NCI-H69 (cell line): ENCODE measurements at places on chromosomes 6 and 20.

- DNase-seq, result no peak
Measured at GRCh38 chr6:162777091-162777490, 49.3 kb downstream of the PACRG start.

- DNase-seq, result no peak
Measured at GRCh38 chr6:170091000-170091638, 199.8 kb downstream of the DLL1 start.

DNA sequence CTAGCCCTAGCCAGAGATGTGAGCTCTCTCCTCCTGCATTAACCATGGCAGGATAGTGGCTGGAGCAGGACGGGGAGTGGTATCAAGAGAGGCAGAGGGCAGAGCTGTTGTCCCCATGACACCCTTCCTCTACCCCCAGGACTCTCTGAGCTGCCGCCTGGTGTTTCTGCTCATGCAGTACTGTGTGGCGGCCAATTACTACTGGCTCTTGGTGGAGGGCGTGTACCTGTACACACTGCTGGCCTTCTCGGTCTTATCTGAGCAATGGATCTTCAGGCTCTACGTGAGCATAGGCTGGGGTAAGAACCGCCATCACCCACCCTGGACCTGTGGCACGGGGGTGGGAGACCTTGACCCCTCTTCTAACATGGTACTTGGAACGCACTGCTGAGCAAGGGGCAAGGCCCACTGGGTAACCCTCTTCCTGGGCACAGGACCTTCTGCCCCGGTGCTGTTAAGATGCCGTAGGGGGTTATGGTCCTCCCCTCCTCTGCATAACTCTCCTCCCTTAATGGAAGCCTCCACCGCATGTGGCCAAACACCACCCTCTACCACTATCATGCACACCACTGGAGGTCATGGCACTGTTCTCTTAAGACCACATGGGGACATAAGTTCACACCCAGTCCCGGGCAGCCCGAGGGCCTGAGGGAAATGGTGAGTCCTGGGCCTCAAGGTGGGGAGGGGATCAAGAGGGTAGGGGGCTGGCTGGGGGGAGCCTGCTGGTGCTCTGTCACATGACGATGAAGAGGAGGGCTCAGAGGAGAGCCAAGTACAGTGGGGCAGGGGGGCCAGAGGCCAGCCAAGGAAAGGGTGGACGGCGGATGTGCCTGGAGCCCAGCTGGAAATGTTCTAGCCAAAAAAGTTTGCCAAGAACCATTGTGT lies 25.1 kb downstream of the GLP1R start:
- DNase-seq, result no peak

GRCh38 chr6:70134542-70134941 lies 168.3 kb downstream of the COL9A1 start:
- DNase-seq, result no peak

GRCh38 chr20:18727032-18727508 lies 86.5 kb upstream of the SCP2D1 start:
- peak; percentile 69 for DNase-seq

DNA sequence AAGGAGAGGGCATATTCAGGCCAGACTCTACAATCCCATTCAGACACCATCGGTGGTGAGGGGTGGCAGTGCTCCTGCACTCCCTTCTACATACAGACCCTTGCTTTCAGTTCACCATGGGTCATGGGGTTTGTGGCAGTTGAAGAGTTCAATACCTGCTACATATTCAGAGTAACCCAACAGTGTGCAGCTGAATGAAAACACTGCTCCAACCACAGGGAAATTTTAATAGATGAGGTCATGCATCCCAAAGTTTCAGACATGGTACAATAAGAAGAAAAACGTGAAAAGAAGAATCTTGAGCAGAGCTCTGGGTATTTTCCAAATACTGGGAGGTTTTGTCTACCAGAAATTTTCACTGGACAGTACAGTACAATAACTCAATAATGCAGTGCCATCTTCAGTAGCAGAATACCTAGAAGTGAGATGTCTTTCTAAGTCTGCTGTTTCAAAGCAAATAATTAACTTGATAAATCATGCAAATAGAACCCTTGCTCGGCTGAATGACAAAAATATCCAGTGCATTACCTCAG lies 162.1 kb downstream of the PTPRK start:
- no peak for DNase-seq

DNA sequence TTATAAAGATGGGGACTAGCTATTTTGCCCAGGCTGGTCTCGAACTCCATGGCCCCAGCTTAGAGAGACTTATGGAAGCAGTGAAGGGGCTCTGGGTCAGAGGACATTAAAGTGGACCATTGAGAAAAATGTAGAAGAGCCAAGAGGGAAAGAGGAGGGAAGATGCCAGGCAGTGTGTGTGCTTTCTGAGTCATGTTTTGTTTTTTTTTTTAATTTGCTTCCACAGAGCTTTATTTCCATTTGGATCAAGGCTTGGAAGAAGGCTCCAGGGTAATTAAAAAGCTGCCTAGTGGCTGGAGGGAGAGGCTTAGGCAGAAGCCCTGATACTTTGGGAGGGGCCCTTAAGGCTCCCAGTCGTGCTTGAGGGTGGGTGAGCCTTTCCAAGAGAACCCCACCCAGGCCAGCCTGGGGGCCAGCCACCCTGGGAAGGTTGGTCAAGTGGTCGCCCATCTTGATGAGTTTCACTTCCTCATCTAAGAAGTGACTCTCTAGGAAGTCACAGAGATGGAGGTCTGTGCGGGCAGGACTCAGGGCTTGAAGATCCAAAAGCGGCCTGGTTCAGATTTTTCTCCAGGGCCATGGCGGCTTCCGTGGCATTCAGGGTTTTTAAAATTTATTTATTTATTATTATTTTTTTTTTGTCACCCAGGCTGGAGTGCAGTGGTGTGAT lies 3.0 kb upstream of the ZNF335 start:
- no peak for DNase-seq

- no peak for DNase-seq
Measured at GRCh38 chr6:55916188-55916587, 40.8 kb upstream of the BMP5 start.

DNA sequence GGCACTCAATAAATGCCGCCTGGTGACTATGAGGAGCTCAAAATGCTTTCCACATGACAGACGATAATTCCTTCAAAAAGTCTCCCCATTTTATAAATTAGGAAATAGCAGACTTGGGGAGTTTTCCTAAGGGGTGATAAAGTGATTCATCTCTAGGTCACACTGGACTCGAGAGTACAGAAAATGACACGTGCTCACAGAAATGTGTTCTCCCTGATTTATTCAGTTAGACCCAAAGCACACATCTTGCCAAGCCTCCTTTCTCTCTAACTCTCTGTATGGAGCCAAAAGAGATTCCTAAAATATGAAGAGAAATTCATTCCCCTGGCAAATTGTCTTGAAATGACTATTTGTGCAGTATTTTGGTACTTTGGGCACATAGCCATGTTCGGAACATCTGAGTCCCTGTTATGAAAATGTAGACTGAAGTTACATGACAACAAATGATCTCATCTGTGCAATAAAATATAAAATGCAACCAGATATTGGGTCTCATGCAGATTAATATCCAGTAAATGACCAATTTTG lies 381.1 kb downstream of the TFAP2B start:
- DNase-seq, result peak; percentile 54

DNA sequence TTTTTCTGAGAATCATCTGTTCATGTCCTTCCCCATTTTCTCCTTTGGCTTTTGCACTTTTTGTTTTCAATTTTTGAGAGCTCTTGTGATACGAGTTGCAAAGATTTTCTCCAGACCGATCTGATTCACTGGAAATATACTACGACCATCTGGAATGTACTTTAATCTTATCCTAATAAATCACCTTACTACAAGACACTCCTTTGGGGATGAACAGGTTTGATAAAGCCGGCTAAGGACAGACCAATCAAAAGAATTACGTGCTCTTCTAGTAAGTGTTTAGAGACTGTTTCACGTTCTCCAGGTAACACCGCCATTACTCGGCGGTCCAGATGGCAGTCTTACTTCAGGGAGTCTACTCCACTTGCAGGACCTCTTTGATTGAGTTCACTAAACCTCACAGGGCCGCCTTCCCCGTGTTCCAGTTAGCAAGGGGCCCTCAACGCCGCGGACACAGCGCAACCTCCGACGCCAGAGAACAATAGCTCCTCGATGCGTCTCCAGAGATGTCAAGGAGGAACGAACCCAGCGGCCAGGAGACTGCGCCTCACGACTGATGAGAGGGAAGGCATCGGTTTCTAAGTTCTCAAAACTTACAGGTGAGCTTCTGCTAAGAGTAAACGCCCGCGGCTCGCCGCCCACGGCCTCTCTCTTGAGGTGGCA lies 920 bp upstream of the WTAP start:
- DNase-seq, result peak; percentile 93

GRCh38 chr6:20791074-20791473 lies 256.8 kb downstream of the CDKAL1 start:
- DNase-seq, result peak; percentile 72

GRCh38 chr6:100166956-100167355 lies 172.9 kb upstream of the MCHR2 start:
- DNase-seq, result no peak

DNA sequence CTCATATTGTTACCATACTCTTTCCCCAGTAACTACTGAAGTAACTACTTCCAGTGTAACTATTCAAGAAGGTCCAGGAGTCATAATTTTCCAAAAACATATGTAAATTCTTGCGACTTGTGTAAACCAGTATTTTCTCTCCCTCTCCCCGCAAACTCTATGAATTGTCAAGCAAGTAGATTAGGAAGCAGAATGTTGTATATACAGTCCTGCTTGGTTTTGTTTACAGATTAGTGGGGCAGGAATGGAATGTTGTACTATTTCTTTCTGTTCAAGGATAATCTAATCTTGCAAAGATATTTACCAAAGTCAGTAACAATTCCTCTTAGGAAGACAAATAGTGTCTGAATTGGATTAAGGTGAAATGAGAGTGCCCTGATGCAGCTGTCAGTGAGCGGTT lies 234.9 kb upstream of the PLN start:
- no peak for DNase-seq

GRCh38 chr20:2900845-2901592 lies 27.7 kb downstream of the PTPRA start:
- no peak for DNase-seq

- no peak for DNase-seq
Measured at GRCh38 chr20:4871486-4871885, 129.8 kb downstream of the SLC23A2 start.

- no peak for DNase-seq
Measured at GRCh38 chr6:52249078-52249477, 4.8 kb upstream of the IL17F start.

DNA sequence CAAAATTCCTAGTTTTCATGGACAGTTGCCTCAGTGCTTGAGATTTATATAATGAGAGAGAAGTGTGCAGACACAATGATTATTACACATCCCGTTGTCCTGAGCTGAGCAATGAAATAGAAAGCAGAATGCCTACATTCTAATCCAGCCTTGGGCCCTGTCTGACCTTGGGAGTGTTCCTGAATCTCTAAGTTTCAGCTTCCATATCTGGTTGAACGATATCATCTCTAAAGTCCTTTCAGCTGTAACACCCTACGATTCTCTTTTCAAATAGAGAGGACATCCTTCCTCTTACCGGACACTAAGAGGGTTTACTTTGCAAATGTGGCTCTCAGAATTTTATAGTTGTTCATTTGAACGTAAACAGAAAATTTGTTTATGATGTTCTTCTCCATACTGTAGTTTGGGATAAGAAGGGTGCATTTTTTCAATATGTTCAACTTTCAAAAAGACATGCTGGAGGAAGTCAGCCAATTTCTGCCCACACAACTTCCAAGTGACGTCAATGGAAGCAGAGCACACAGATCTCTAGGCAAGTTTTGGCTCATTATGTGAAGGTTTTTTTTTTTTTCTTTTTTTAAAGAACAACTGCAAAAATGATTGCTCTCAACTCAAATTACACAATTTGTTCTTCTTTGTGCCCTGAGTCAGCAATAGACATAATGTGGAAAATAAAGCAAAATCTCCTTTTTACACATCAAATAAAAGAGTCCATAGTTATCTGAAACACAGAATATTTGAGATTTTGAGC lies 50.4 kb downstream of the PDE7B start:
- DNase-seq, result no peak

- DNase-seq, result peak; percentile 90
Measured at GRCh38 chr6:111566873-111567517, 38.7 kb downstream of the TRAF3IP2 start.

- DNase-seq, result no peak
Measured at GRCh38 chr6:112266331-112266730, 12.0 kb upstream of the LAMA4 start.

DNA sequence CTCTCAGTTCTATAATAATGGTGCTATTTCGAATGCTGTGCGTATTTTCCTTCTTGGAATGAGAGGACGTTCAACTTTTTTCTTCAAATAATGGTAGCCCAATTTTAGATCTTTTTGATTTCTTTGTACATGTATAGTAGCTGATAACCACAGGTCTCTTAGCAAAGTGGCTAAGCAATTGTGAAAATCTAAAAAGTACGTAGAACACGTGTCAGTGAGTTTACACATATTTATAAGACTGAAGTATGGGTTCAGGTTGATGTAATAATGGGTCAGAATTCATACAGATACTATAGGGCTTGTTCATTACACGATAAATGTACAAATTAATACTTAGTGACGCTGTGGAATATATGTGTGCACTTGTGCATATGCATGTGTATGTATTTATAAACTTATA lies 1.3 kb downstream of the SMIM13 start:
- no peak for DNase-seq

- DNase-seq, result no peak
Measured at GRCh38 chr6:164075981-164076615, 661.6 kb downstream of the QKI start.

DNA sequence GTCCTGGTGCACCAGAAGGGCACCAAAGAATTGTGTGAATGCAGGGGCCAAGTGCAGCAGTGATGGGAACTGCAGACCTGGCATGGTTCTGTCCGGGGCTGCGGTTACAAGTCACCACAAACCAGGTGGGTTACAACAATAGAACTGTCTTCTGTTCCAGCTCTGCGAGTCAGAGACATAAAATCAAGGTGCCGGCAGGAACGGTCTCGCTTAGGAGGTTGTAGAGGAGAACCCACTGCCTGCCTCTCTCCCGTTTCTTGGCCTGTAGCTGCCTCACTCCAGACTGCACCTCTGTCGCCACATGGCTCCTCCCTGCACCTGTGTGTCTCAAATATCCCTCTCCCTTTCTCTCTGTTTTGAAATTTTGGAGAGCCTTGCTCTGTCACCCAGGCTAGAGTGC lies 143.3 kb downstream of the TAF4 start:
- no peak for DNase-seq

GRCh38 chr20:37931153-37931922 lies 28.4 kb downstream of the VSTM2L start:
- DNase-seq, result no peak
